Activated T-cell treated with anti-CD3 and anti-CD28 coated beads for 1 hour (primary cell): ENCODE measurements at places on chromosomes 6 and 20.

- DNase-seq: no peak
These were observed 29.3 kb downstream of the KCNQ5 start for GRCh38 chr6:72651174-72651573.

GRCh38 chr20:38355161-38356012 is 9.1 kb downstream of the LBP start:
- no peak for DNase-seq

DNA sequence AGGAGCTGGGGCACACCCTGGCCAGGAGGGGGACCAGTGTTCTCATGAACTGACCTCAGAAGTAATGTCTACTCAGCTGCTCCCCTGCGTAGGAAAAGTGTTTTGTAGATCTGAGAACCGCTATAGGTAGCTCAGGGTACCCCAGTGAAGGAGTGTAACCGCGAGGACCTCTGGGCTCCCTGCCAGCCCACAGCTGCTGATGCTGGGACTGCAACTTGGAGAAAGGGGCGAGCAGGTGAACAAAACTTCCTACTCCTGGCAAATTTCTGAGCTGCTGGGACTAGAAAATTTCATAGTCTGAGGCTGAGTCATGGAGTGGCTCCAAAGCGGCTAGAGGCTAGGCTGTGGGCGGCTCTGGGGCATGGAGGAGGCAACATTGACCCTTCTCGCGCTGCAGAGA is 51.9 kb downstream of the PYGB start:
- DNase-seq: no peak

DNA sequence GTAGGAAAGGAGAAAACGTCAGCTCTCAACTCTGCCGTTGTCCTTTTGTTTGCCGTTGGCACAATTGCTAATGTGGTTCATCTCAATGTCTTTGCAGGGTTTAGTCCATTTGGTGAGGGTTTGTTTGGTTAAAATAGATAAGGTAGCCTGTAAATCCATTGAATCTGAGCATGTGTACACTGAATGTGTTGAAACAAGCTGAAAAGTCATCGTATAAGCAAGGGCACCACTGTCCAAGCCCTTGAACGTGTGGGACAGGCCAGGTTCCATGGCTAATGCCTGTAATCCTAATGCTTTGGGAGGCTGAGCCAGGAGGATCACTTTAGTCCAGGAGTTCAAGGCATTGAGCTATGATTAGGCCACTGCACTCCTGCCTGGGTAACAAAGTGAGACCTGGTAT is 224.7 kb upstream of the PLCB4 start:
- no peak for DNase-seq

GRCh38 chr6:144471986-144472385 is 186.9 kb downstream of the UTRN start:
- no peak for DNase-seq

DNA sequence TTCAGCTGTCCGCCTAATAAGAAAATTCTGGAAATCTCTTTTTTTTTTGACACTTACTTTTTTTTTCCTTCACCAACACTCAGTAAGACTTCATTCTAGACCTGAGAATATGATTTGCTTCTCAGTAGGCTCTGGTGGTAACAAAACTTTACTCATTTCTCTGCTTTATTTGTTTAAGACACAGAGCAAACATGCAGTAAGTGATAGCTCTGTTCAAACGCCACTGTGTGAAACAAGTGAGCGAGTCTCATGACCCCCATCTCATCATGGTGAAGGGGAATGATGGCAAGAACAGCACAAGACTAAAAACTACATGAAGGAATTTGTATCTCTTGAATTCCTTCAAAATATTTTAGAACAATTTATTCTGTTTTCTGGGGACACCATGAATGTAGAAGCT is 541.6 kb upstream of the POU3F2 start:
- DNase-seq: no peak

DNA sequence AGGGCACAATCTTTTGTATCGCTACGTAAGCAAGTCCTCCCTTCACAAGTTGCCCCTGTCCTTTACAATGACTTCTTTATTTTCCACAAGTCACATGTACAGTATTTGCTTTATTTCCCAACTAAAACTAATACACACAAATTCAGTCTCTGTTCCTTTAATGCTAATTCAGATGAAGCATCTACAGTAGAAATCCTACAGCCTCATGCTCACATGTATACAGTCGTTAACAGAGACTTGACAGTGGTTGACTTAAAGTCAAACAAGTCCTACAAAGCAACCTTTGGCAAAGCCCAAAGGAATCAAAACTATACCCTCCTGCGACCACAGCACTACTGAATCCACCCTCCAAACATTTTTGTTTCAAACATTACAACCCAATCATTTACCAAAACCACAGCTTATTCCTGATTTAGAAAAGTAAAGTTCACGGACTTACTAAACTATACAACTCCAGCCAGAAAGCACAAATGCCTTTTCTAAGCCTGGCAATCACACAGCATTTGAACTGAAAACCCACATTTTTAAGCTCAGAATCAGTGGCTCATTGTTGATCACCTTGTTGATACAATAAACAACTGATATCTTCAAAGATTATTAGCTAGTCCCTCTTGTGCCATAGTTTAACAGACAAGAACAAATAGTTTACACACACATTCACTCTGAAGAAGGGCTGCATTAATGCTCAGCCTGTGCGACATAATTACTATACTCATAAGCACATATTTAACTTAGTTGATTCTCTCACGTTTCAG is 70.9 kb upstream of the NHSL1 start:
- no peak for DNase-seq

- DNase-seq: no peak
These were observed 35.4 kb downstream of the ELOVL4 start for GRCh38 chr6:79911992-79912391.

DNA sequence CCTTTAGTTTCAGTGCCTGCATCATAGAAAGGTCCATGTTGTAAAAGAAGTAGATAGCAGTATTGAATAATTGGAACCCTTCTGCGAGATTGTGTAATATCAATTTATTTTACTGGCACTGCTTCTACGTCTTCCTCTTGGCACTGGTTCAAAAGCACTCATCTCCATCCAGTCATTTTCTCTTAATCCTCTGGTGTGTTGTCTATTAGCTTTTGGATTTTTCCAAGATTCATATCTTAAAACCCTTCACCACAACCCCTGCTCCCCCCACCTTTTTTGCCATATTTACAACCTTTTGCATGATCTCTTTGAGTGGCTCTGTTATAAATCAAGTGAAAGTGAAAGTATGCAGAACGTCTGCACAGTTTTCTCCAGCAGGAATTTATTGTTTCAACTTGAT is 76.6 kb upstream of the HSF2 start:
- no peak for DNase-seq

GRCh38 chr20:316316-317068 is 8.9 kb upstream of the SOX12 start:
- DNase-seq: no peak

- no peak for DNase-seq
These were observed 100.5 kb downstream of the LMBRD1 start for GRCh38 chr6:69696273-69696672.

DNA sequence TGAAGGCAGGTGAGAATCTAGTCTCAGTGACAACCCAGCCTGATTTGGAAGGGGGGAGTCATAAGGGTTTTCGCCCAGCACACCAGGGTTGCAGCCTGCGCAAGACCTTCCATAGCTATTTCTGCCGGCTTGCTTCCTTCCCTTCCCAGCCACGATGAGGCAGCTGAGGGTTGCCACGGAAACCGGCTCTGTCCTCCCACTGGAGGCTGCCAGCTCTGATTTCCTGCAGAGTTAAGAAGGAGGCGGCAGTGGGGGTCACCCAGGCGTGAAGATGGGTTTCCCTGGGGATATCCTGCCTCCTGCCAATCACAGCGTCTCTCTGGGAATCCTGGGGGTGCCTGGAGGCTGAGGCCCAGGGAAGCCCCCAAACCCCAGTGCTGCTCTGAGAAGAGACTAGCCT is 23.1 kb upstream of the KCNB1 start:
- DNase-seq: no peak

DNA sequence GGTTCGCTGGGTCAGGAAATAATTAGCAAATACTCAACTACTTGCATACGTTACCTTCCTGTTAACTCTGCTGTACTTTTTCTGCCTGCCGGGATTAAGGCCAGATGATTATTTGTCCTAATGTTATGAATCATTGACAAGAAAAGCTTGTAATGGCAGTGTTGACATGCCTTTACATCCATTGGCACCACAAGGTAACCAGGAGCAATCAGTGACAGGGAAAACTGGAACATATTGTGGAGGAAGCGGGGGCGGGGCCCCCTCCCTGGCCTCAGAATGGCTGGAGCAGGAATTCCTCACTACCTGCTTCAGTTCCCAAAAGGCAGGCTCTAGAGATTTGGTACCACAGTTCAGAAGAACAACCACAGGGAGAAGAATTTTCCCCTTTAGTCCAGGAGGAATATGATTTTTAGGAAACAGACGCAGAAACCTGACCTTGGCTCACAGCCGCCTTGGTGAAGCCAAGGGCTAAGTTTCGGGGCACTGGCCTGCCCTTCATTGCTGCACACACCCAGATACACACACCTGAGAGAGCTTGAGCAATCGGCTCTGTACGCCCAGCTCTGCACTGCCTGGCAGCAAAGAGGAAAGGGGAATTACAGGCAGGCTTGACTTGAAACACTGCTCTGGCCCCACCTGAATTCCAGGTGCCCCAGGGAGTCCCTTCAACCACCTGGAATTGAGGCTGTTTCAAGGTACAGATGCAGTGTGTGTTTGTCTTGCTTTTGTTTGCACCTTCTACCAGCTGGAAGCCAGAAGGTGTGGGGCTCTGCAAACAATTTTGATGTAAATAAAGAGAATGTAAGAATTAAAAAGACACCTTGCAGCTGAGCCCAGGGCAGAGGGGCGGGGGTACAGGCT is 89.8 kb downstream of the MYB start:
- no peak for DNase-seq

GRCh38 chr20:37864298-37864697 is 38.6 kb upstream of the VSTM2L start:
- no peak for DNase-seq

- DNase-seq: no peak
These were observed 109.9 kb downstream of the LIN28B start for GRCh38 chr6:105066836-105067235.

DNA sequence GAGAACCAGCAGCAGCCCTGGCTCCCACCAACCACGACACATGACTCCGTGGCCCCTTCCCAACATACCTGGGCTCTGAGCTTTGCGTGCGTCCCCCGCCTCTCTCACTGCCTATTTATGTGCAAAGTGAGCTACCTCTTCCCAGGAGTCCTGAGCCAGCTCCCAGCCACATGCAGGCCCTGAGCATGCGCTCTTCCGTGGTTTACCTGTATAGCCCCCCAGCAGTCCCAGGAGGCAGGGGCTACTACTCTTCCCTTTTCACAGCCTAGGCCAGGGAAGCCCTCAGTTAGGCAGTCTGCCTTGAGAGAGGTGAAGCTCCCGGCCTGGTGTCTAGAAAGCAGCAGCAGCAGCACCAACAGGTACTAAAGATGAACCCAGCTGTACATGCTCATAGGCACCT is 114.8 kb upstream of the CDYL start:
- DNase-seq: no peak

DNA sequence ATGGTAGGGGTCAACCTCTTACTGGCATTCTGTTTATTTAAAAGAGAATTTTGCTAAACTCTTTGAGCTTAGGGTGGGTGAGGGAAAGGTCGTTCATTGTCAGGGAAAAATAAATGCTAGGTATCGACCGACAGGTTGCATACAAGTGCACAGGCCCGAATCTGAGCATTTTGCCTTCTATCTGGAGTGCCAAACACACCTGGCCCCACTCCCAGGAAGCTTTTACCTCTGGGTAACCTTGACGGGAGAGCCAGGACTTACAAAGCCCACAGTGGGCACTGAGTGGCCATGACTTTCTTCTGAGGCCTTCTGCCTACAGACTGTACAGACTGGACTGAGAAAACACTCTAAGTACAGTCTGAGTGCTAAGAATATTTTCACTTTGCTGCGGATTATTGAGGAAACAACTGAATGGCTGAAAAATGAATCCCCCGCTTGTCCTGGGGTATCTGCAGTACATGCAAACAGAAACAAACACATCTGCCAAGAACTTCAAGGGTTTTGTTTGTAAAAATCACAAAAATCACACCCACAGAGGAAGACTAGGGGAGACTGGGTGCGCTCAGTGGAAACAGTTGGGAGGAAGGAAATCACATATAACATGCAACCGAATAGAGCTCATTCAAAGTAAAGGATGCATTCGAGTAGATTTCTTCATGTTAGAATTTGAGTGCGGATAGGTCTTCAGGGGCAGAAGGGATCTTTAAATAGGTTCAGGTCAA is 152.8 kb downstream of the NFATC2 start:
- no peak for DNase-seq

DNA sequence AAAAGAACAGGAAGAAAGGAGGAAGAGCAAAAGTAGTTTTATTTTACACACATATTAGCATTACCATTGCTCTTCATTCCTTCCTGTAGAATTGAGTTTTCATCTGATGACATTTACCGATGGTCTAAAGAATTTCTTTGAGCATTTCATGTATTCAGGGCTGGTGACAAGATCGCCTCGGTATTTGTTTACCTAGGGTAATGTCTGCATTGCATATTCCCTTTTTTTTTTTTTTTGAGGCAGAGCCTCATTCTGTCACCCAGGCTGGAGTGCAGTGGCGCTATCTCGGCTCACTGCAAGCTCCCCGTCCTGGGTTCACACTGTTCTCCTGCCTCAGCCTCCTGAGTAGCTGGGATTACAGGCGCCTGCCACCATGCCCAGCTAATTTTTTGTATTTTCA is 19.3 kb downstream of the RAB22A start:
- DNase-seq: no peak

GRCh38 chr6:44002067-44002592 is 125.1 kb downstream of the MRPL14 start:
- no peak for DNase-seq

GRCh38 chr6:110566346-110567125 is 90.1 kb upstream of the SLC22A16 start:
- DNase-seq: no peak

- DNase-seq: no peak
These were observed 2.5 kb downstream of the CALHM4 start for GRCh38 chr6:116556065-116556464.

DNA sequence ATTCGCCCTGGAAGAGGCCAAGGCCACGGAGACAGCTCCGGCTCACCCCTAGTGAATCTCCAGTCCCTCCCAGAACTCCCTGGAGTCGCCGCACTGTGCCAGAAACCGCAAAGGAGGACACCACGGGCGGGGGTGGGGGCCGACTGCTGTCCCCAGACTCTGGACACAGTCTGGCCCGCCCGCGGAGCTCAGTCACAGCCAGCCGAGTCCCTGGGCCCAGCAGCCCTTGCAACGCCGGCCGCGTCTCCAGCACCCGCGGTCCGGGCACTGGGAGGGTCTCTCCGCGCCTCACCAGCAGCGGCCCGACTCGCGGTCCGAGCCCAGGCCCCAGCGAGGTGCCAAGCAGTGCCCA is 518 bp downstream of the PEX6 start:
- no peak for DNase-seq

- DNase-seq: no peak
These were observed 50.4 kb downstream of the BTBD9 start for GRCh38 chr6:38589367-38589720.

DNA sequence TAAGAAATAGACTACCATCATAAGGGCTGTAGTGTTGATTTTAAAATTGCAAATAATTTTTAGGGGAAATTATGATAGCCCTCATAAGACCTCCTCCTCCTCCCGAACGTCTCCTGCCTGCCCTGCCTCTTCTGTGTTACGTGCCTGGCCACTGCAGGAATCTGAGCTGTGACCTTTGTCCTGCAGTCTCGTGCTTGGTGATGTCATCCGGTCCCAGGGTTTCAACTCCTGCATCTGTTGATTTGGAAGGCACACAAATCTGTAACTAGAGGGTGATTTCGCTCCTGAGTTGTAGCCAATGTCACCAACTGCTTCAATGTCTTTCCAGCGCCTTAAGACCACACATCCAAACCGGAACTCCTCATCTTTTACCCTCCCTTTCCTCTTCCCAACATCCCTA is 163.2 kb downstream of the AIG1 start:
- no peak for DNase-seq

- DNase-seq: no peak
These were observed 31.9 kb downstream of the CDKAL1 start for GRCh38 chr6:20566109-20566508.
